ENCODE measurements at places on chromosomes 6 and 20.

- DNase-seq, result no peak
Measured at GRCh38 chr6:148460876-148461646, 118.4 kb downstream of the SASH1 start.

DNA sequence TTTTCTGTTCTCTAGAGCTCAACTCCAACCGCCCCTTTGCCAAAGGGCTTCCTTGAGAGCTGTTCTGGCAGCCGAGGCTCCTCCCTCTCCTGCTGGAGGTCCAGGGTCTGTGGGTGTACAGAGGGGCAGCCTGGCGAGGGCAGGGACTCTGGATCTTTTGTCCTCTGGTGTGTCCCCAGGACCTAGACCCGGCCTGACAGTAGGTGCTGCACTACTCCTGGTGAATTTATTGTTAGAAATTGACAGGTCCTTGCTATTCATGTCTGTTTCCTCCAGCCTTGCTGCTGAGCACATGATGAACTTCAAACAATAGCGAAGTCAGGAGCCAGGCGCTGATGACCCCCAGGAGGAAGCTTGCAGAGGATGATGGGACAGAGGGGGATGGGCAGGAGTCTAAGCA, 234.7 kb upstream of the SULF2 start:
- no peak for DNase-seq

DNA sequence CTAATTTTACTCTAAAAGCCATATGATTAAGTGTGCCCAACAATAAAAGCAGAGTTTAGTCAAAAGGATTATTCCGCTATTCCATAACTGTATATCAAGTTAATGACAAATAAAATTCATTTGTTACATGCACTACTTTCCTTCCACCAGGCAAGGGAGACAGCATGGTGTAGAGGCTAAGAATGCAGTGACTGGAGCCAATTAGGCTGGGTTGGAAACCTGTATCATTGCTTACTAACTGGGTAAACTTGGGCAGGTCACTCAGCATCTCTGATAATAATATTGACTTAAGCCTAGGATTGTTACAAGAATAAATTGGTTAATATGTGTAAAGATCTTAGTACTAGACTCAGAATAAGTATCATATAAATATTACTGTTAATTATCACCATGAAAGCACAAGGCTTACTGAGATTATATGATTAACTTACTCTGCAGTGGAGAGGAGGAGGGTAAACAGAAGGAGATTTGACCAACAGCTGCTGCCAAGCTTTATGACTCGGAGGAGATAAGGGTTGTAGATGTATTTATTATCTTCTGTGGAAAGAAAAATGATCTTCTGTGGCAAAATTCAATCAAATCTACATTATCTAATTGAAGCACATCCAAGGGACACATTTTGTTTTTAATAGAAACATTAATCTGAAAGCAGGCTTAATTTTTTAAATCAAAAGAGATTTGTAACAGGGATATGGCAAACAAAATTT, 1459.9 kb downstream of the GRIK2 start:
- DNase-seq, result no peak

GRCh38 chr6:39884696-39885095, 49.6 kb downstream of the MOCS1 start:
- DNase-seq, result no peak

DNA sequence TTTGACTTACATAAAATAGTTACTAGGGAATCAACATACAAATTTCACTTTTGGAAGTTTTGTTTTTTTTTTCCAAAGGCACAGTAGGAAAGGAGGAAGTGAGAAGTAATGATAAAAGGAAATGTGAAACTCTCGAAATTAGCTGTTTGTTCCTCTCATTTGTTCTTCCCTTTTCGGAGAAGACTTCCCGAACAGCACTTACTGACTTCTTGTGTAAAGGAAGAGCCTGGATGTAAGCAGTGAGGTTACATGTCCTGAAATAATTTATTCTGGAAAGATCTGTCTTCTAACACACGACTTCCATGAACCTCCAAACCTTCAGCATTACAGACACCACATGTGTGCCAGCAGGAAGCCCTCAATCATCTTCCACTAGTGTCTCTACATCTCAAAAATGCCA, 59.1 kb downstream of the KIF16B start:
- no peak for DNase-seq

DNA sequence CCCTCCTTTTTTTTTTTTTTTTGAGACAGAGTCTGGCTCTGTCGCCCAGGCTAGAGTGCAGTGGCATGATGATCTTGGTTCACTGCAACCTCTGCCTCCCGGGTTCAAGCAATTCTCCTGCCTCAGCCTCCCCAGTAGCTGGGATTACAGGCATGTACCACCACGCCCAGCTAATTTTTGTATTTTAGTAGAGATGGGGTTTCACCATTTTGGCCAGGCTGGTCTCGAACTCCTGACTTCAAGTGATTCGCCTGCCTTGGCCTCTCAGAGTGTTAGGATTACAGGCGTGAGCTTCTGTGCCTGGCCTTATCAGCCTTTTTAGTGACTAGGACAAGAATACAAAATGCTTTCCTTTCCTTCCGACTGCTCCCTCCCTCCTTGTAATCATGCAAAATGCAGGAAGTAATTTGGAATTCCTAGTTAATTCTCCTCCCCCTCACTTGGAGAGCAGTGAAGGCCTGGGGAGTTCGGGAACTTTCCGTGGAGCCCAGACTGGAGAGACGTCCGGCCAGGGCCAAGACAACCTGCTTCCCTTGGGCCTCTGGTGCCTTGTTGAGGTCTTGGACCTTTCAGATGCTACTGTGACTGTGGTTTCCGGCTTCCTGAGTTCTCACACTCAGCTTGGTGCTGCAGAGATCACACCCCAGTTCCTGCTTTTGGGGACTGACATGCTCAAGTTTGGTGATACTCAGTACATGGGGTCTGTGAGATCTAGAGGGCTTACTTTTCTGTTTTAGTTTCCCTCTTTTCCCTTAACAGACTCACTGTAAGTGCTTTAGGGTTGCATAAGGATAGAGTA, 3.9 kb upstream of the PHF20 start:
- peak; percentile 51 for DNase-seq

- DNase-seq, result no peak
Measured at GRCh38 chr6:8023638-8024037, 40.6 kb downstream of the BLOC1S5 start.

- DNase-seq, result peak; percentile 11
Measured at GRCh38 chr20:49888212-49889000, 26.9 kb downstream of the SPATA2 start.

DNA sequence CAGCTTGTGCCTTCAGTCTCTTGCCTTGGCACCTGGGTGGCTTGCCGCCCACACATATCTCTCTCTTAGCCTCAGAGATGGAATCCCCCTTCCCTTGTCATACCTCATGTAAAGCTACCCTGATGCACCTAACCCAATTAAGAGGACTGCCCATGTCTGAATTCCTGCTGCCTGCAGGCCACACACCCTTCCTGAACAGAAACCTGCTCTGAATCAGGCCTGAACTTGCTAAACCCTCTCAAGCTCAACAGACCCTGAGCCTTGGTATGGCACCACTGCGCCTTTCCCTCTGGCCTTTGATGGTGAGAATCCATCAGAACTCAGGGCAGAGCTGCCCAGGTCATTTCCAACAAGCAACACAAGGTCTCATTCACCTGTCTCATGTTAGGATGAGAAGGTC, 5.2 kb downstream of the RAET1G start:
- DNase-seq, result no peak

- no peak for DNase-seq
Measured at GRCh38 chr6:18264923-18265377, 620 bp upstream of the DEK start.

DNA sequence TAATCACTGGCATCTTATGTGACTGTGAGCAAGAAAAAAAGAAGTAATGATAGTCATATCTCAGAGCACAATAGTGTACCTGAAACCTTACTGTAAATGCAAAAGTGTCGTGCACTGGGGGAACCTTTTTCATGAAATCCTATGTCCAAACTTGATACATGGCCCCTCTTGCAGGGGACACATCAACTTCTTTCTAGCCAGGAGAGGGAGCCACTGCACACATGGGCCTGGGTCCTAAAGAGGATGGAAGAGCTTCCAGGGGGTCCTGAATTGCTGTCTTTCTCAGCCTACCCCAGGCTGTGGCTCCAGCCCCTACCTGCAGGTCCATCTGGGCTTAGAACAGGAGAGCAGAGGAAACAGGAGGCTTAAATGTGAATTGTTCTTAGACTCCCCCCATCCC, 165.7 kb downstream of the SOD2 start:
- DNase-seq, result no peak

DNA sequence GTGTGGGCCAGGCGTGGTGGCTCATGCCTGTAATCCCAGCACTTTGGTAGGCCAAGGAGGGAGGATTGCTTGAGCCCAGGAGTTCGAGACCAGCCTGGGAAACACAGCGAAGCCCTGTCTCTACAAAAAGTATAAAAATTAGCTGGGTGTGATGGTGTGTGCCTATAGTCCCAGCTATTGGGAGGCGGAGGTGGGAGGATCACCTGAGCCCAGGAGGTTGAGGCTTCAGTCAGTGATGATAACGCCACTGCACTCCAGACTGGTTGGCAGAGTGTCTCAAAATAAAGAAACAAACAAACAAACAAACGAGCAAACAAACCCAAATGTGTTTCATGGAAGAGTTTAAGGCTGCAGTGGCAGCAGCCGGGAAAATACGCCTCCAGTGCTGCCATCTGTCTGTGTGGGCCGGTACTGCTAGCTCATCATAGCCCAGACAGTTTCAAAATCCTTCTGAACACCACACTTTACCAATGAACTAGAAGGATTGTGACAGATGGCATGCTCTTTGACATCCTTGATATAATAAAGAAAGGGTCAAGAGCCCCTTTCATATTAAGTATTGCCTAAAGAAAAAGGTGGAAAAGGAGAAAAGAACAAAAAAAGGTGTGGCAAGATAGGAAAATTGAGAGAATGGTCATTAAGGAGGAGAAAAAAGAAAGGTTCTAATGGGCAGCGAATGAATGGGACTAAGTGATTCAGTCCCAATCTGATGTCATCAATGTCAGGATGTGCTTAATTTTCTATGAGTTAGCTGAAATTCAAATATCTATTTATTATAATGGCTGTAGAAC, 298.6 kb downstream of the SYNE1 start:
- DNase-seq, result peak; percentile 34

DNA sequence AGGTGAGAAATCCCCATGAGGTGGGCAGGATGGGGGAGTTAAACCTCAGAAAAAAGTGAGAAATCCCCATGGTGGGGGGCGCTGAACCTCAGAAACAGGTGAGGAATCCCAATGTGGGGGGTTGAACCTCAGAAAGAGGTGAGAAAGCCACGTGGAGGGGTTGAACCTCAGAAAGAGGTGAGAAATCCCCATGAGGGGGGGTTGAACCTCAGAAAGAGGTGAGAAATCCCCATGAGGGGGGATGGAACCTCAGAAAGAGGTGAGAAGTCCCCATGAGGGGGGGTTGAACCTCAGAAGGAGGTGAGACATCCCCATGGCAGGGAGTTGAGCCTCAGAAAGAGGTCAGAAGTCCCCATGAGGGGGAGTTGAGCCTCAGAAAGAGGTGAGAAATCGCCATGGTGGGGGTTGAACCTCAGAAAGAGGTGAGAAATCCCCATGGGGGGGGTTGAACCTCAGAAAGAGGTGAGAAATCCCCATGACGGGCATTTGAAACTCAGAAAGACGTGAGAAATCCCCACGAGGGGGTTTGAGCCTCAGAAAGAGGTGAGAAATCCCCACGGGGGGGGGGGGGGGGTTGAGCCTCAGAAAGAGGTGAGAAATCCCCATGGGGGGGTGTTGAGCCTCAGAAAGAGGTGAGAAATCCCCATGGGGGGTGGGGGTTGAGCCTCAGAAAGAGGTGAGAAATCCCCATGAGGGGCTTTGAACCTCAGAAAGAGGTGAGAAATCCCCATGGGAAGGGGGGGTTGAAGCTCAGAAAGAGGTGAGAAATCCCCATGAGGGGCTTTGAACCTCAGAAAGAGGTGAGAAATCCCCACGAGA, 14.3 kb upstream of the GOPC start:
- DNase-seq, result no peak

DNA sequence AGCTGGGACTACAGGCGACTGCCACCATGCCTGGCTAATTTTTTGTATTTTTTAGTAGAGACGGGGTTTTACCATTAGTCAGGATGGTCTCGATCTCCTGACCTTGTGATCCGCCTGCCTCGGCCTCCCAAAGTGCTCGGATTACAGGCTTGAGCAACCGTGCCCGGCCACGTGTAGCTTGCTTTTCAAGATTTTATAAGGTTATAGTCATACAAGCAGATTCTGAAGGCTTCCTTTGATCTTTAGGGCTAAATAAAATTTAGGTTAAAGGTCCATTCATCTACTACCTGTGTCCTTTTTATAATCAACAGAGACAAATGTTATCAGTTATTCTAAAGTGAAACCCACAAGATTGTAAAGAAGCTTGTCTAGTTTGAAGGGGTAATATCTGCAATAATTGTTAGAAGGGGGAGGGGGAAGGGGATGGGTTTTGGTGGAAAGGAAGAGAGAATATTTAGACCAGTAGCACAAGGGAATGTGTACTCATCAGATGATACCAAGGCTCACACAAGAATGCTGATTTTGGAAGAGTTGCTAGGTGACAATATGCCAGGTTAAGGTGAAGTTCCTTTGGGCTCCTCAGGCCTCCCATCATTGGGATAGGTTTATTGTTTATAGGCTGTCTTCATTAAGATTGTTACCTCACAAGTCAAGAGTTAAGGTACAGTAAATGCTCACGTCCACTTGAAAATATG, 284.7 kb downstream of the ALDH8A1 start:
- DNase-seq, result no peak

GRCh38 chr20:53030061-53030460, 57.9 kb downstream of the TSHZ2 start:
- DNase-seq, result no peak

DNA sequence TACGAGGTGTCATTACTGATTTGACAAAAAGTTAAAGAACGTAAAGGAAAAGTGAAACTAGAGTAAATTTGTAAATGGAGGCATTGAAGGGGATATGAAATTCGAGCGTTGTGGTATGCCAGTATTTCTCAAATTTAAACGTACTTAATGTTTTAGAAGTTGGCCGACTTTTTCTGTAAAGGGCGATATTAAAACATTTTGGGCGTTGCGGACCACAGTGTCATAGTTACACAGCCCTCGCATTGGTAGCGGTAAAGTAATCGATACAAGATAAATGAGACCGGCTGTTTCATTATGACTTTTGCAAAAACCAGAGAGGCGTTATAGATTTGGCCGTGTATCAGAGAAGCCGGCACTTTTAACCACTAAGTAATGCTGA, 39.6 kb downstream of the OR2B2 start:
- DNase-seq, result no peak

GRCh38 chr20:1813101-1813529, 82.1 kb upstream of the SIRPA start:
- no peak for DNase-seq

GRCh38 chr6:135299256-135299655, 118.1 kb downstream of the MYB start:
- DNase-seq, result no peak
